ENCODE measurements at places on chromosomes 13 and 19.

- DNase-seq = no peak
These were observed 3.3 kb downstream of the REEP6 start for GRCh38 chr19:1494115-1494815.

DNA sequence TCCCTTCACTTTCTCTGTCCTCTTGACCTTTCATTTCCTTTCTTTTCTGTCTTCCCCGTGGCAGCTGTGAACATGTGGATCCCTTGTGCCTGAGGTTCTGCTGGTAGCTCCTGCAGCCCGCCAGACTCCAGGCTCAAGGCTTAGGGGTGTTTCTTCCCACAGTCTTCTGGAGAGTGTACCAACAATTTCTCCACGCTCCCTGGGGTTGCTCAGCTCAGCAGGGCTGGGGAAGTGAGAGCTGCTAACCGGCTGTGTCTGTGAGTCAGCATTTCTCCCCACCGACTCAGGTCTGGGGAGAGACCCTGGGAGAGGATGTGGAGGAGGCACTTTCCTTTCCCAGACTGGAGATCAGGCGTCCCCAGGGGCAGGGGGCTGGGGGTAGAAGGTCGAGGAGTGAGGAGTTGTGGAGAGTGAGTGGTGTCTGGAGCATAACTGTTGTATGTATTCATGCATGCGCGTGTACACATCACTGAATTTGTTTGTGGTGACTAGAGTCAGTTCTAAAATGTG lies 193.6 kb downstream of the KCNRG start:
- DNase-seq = no peak

DNA sequence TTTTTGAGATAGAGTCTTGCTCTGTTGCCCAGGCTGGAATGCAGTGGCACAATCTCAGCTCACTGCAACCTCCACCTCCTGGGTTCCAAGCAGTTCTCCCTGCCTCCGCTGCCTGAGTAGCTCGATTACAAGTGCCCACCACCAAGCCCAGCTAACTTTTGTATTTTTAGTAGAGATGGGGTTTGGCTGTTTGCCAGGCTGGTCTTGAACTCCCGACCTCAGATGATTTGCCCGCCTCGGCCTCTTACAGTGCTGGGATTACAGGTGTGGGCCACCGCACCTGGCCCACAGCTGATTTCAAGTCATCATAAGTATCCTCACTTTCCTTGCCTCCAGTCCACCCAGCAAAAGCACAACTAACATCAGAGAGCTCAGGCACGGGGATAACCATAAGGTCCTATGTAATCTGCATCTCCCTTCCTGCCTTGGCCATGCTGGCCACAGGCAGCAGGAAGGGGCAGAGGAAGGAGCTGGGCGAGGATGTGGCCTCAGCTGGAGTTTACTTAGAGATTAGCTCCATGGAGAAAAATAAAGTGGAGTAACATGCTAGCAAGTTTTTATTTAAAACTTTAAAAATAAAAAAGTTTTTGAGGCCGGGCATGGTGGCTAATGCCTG lies 22.9 kb upstream of the ADGRE1 start:
- DNase-seq = no peak

- DNase-seq = no peak
These were observed 1.5 kb downstream of the AMER2 start for GRCh38 chr13:25170554-25171111.

GRCh38 chr13:35514801-35515502 lies 38.5 kb upstream of the MAB21L1 start:
- peak; percentile 56 for DNase-seq

- no peak for DNase-seq
These were observed 324 bp downstream of the RUVBL2 start for GRCh38 chr19:48994035-48994386.

DNA sequence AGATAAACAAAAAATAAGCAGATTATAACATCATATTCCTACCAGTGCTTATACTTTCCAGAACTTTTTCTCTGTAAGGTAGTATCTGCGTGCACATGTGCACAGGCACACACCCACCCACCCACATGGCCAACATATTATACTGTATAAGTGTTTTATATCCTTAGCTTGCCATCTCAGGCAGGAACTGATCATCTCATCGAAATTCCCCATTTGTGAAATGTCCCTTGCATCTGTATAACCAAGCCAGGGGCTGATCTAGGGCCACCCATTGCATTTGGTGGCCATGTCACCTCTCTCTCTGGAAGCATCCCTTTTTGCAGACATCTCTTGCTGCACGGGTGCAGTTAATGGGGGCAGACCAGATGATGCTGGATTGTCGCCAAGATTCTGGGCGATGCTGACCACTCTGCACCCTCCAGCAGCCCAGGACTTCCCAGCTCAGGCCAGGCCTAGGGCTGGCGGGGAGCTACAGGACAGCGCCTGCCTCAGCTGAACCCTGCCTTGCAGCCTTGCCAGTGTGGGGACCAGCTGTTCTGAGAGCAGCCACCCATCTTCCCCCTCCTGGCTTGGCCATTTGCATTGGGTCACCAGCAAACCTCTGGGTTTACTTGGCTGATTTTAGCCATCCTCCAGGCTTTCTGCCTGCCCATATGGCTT lies 95.9 kb downstream of the SLC7A1 start:
- DNase-seq = no peak

GRCh38 chr13:107854880-107855279 lies 360.5 kb downstream of the LIG4 start:
- DNase-seq = no peak

GRCh38 chr19:40619333-40620160 lies 18.4 kb downstream of the LTBP4 start:
- DNase-seq = no peak

GRCh38 chr13:74253161-74253560 lies 119.0 kb upstream of the KLF12 start:
- no peak for DNase-seq

DNA sequence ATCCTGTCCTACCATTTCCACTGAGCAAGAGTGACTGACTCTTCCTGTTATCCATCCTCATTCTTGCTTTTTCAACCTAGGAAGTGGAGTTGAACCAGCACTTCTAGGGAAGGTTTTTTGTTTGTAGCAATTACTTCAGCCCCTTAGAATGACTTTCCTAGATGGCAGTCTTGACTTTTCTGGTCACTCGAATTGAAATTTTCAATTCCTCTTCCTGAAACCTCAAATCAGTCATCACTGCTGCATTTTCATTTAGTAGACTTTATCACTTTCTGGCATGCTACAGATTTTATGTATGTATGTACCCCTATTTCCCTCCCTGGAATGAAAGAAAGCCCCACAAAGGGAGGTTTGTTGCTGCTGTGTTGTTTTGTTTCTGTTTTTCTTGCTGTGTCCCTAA lies 915.9 kb downstream of the PCDH17 start:
- DNase-seq = no peak

DNA sequence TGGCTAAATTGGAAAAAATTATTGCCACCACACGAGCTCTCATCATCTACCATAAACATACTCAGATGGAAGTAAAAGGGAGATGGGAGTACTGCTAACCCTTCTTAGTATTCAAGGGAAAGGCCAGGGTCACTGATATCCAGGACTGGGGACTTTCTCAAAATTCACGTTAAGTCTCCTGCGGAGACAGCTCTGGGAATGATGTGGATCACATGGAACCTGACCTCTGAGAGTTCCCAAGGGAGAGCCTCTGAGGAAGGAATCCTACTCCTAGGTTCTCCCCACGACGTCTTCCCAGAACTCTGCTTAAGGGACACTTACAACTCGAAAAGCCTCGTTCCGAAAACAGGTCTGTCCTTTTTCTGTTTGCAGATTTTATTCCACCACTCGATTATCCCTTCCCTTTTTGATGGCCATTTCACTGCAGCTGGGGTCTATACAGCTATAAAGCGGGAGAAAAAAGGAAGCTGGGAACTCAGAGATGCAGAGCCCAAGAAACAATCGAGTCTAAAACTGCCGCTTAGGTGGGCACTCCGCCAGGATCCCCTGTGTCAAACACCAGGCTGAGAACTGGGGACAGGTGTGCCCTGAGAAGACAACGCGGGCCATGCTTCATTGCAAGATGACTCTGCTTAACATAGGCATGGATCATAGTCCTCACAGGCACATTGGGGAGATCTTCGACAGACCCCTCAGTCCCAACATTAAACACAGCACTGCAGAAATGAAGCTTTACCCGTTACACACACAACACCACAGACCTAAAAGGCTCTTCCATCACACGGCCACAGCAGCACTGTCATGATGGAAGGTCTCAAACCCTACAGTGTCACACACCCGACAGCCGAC lies 823 bp upstream of the ZNF567 start:
- no peak for DNase-seq

DNA sequence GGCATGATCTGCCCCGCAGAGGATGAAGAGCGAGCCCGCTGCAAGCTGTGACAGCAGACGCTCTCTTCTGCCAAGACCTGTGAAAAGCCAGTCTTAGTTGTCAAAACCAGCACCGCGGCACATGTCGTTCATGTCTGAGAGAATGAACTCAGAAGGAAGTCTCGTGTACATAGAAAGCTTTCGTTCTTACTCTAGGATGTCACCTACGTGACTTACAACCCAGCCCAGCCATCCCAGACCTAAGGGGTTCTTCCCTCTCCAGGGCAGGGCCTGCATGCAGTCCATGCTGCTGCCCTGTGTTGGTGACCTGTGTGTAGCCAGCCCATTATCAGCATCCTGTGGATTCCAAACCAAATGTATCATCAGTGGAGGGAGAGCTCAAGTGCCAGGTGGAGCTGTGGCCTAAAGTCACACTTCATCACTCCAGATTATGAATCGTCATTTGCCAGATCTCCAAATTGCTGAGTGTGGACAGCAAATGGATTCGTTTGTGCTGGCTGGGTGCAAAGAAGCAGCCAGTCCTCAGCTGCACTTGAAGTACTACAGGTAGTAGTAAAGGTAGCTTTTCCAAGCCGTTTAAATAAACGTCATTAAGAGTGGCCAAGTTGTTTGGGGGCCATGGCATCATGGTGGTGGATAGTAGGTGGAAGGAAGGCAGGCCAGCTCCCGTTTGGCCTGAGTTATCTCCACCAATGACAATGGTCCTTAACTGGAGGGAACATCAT lies 73.9 kb upstream of the GPR183 start:
- DNase-seq = no peak

DNA sequence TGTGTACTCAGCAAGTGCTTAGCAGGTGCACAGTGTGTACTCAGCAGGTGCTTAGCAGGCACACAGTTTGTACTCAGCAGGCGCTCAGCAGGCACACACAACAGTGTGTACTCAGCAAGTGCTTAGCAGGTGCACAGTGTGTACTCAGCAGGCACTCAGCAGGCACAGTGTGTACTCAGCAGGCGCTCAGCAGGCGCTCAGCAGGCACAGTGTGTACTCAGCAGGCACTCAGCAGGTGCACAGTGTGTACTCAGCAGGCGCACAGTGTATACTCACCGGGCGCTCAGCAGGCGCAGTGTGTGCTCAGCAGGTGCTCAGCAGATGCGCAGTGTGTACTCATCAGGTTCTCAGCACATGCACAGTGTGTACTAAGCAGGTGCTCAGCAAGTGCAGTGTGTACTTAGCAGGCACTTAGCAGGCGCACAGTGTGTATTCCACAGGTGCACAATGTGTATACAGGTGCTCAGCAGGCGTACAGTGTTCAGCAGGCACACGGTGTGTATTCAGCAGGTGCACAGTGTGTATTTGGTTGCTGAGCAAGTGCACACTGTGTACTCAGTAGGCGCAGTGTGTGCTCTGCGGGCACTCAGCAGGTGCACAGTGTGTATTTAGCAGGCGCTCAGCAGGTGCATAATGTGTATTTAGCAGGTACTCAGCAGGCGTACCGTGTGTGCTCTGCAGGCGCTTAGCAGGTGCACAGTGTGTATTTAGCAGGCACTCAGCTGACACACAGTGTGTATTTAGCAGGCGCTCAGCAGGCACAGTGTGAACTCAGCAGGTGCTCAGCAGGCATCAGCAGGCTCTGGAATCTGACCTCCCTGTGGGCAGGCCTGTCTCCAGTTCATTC lies 15.1 kb downstream of the CRTC1 start:
- no peak for DNase-seq

DNA sequence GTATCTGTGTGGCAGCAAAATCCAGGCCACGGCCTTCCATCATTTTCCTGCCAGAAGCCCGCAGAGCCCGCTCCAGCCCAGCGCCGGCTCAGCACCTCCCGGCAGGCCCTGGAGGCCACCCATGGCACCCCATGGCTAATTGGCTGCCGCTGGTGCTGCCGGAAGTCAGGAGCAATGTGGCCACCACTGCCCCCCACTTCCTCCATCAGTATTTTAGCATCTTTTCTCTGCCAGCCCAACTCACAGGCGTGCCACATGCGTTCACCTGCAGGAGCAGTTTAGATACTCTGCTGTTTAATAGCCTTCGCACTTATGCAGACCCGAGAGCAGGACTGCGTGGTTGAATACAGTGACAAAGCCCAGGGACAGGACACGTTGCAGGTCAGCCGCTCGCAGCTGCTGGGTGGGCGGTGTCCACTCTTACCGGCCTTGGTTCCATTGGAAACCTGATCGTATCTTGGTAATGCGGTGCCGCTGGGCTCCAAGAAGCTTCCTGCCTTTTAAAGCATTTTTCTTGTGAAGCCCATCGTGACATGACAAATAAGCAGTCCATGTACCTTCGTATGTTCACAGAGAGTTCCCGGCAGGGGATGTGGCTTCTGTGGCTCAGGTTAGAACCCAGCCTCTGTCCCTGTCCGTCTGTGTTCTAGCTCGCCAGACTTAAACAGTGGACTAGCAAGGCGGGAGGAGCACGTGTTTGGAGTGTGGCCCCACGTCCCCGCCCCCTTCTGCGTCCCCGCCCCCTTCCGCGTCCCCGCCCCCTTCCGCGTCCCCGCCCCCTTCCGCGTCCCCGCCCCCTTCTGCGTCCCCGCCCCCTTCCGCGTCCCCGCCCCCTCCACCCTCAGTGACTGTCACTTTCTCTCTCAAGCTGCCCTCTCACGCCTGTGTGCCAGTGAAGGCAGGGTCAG lies 162.0 kb upstream of the SOX1 start:
- DNase-seq = no peak

- no peak for DNase-seq
These were observed 231.3 kb downstream of the SLITRK6 start for GRCh38 chr13:85567909-85568308.

DNA sequence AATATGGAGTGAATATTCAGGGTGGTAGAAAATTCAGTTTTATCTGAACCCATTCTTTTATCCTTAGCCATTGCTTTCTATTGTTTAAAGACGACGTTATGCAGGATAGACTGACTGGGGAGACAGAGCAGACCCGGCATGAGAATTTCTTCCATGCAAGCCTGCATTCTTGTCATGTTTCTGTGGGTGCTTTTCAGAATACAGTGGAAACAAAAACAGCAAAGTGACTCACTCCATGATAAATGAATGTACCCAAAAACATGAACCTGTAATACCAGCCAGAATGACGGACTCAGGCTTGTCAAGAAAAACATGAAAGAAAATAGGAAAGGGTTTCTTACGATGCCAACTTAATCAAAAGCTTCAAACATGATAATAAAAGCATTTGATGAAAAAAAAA lies 924.0 kb downstream of the EFNB2 start:
- no peak for DNase-seq

- DNase-seq = no peak
These were observed 49.7 kb downstream of the COMP start for GRCh38 chr19:18741124-18742121.

GRCh38 chr13:39415008-39415802 lies 187.8 kb downstream of the LHFPL6 start:
- peak; percentile 24 for DNase-seq

GRCh38 chr19:39157275-39157996 lies 31.9 kb downstream of the PAK4 start:
- no peak for DNase-seq
